ENCODE measurements at places on chromosomes 13 and 19.
A peak's percentile ranks its signal among the peaks of the same experiment; 100 is the strongest.

GRCh38 chr19:42420055-42420544 lies 7.1 kb downstream of the LIPE start:
- peak; percentile 87 for DNase-seq

DNA sequence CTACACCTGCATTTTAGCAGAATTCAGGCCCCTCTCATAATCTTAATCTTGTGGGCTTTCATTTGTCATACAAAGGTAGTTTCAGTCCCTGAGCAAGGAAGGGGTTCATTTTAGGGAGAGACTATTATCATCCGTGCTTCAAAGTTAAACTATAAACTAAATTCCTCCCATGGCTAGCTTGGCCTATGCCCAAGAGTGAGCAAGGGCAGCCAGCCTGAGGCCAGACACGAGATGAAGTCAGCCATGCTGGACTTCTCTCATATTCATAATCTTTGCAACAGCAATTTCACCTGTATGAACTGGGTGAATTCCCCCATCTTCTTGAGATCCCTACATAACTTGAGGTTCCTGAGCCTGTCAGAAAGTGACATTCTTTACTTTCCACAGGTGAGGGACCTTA lies 13.0 kb downstream of the ERICH4 start:
- no peak for DNase-seq

DNA sequence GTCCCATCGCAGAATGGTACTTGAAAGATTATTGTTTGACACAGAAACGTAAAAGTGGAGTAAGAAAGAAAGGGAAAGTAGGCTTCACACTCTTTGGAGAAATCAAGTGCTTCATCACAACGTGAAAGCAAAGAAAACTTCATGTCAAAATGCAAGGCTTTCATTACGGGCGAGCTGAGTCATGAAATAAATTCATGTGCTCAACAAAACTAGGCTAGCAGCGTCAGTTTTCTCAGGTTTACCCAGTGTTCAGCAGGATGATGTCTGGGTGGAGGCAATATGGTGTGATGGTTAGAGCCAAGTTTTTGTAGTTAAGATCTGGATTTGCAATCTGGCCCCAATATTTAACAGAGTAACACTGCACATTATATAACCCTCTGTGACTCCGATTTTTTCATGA lies 128.0 kb downstream of the TRPC4 start:
- DNase-seq, result no peak

- no peak for DNase-seq
Measured at GRCh38 chr13:33194820-33195692, 90.5 kb downstream of the STARD13 start.

DNA sequence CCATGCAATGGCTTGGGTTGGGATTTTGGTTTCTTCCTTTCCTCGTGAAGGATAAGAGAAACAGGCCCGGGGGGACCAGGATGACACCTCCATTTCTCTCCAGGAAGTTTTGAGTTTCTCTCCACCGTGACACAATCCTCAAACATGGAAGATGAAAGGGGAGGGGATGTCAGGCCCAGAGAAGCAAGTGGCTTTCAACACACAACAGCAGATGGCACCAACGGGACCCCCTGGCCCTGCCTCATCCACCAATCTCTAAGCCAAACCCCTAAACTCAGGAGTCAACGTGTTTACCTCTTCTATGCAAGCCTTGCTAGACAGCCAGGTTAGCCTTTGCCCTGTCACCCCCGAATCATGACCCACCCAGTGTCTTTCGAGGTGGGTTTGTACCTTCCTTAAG lies 24.1 kb downstream of the SPC24 start:
- DNase-seq, result no peak

DNA sequence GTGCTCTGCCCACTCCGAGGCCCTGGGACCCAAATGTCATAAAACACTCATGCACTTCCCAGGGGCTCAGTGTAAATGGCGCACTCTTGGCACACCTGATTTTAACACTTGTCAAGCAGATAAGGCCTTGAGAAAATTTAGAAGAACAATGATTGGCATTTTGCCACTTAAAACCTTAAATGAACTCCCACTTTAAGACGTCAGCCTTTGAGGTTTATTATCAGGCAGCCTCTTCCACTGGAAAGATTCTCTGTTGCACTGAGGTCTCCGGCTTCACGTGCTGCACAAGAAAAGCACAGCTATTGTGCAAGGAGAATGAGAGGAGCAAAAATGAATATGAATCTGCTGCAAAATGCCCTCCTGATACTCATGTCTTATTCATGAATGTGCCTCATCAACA lies 38.5 kb upstream of the ATP11A start:
- DNase-seq, result no peak

DNA sequence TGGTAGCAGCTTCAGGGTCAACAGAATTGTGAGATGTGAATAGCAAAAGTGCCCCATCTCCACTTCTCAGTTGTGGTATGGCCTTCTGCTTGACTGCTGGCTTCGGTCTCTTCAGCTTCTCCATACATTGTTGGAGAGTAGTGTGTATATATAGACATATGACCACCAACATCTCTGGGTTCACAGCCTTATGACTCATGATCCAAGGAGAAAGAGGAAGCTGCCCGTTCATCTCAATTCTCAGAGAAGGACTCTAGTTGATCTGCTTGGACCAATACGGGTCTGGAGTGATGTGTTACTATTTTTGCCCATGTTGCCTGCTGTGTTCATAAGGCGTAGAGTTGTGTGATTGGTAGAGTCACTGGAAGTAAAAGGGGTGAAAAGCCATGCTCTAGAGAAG lies 3.6 kb upstream of the COMMD6 start:
- no peak for DNase-seq

DNA sequence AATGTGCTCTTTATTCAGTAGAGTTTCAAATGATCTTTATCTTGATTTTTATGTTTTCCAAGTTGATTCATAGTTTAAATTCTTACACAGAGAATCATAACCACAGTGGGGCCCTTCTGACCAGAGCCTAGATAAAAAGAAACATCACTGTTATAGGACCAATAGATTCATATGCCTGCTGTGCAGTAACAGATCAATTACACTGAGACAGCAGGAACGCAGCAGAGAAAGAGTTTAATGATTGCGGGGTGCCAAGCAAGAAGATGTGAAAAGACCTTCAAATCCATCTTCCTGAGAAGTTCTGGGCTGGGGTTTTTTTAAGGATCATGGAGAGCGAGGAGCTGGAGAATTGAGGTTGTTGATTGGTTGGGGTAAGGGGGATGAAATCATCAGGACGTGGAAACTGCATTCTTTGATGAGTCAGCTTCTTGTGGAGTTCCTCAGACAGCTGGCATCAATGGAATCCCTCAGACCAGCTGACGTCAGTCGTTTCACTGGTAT lies 346.6 kb downstream of the TBC1D4 start:
- DNase-seq, result no peak

DNA sequence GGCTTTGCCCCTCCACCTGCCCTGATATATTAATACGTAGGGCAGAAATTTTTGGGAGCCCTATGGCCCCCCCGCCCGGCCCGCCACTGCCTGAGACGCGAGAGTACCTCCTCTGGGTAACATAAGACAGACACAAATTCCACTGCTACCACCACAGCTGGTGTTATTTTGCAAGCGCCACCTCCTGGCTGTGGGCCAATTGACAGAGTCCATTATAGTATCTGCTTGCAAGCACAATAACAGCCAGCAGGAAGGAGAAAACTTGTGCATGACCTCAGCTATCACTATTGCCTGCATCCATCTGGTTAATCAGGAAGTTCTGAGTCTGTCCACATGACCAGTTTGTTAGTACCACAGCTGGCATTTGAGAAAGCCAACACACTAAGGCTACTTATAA lies 25.3 kb upstream of the OR10H2 start:
- DNase-seq, result peak; percentile 21

DNA sequence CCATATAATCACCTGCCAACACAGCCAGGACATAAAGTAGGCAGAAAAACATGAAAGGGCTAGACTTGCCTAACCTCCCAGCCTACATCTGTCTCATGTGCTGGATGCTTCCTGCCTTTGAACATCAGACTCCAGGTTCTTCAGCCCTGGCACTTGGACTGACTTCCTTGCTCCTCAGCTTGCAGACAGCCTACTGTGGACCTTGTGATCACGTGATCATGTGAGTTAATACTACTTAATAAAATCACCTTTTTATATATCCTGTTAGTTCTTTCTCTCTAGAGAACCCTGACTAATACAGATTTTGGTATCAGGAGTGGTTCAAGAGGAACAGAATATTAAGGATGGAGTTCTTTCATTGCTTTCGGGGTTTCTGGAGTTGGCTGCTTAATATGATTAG lies 2867.6 kb downstream of the PCDH9 start:
- DNase-seq, result no peak

GRCh38 chr13:109329175-109329574 lies 457.2 kb downstream of the IRS2 start:
- DNase-seq, result no peak

DNA sequence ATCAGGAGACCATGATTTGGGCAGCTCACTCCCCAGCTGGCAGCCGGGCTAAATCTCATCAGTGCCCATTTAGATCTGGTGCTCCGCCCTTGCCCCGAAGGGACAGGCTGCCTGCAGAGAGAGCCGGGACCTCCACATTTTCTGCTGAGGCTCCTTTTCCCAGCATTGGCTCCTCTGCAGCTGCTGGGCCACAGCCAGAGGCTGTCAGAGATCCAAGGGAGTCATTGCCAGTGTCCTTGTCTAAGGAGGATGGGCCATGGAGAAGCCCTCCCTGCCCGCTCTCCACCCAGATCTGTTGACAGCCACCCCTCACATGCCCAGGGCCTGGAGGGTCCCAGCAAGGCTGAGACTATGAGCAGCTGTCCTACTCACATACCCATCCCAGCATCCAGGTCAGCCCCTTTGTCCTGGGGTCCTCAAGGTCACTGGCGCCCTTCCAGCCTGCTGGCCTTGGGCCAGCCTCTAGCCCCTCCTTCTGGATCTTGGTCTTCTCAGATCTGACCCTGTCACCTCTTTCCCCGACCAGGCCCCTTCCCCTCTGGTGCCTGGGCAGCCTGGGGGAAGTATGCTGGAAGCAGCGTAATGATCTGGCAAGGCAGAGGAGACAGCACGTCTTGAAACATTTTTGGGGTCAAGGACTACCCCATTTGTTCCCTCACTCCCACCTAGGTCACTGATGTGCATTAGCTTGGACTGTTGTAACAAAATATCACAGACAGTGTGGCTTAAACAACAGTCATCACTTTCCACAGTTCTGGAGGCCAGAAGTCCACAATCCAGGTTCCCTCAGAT lies 7.9 kb downstream of the PIN1 start:
- no peak for DNase-seq

GRCh38 chr13:25833761-25834160 lies 218.1 kb downstream of the SHISA2 start:
- DNase-seq, result no peak

GRCh38 chr13:110261166-110262081 lies 45.5 kb downstream of the COL4A1 start:
- no peak for DNase-seq

- no peak for DNase-seq
Measured at GRCh38 chr19:30512176-30513081, 140.2 kb downstream of the ZNF536 start.

- DNase-seq, result no peak
Measured at GRCh38 chr19:10747674-10748073, 29.8 kb downstream of the DNM2 start.

DNA sequence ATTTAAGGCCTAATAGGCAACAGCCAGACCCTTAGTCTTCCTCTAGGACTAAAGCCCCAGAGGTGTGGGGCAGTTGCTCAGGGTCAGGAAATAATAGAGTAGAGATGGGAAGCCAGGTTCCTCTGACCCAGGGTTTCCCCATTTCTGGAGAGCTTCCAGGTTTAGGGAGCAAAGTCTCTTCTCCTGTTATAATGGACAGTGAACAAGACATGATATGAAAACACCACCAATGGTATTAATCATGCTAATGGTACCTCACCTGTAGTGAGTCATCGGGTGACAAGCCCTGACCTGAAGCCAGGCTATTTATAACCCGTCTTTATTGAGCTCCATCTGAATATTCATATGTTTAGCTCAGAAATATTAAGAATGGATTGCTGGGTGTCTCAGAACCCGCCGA lies 24.6 kb downstream of the BICRA start:
- no peak for DNase-seq

All from MM.1S (cell line).